ENCODE measurements at places on chromosomes 12 and 14.

GRCh38 chr12:5520037-5520436 lies 88.1 kb downstream of the NTF3 start:
- no peak for DNase-seq

DNA sequence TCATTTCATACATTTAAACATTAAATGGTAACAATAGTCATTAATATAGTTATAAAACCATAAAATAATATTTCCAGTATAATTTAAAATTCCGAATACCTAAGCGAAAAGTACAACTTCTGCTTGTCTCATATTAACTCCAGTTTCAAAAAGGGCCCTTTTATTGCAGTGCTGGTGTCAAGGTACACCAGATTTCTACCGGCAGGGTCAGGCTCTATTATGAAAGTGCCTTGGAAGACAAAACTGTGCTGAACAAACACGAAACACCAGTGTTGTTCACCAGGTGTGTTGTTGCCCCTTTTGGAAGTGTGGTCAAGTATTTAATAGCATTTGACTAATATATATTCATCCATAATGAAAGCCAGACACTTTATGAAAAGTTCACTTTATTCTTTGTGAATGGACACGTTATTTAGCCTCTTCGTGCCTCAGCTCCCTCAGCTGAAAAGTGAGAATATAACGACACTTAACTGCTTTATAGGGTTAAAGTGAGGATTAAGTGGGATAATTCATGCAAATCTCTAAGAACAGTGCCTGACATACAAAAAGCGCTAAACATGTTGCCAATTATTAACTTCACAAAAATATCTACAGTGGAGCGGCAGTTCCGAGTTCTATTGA lies 20.3 kb upstream of the GNS start:
- no peak for DNase-seq

DNA sequence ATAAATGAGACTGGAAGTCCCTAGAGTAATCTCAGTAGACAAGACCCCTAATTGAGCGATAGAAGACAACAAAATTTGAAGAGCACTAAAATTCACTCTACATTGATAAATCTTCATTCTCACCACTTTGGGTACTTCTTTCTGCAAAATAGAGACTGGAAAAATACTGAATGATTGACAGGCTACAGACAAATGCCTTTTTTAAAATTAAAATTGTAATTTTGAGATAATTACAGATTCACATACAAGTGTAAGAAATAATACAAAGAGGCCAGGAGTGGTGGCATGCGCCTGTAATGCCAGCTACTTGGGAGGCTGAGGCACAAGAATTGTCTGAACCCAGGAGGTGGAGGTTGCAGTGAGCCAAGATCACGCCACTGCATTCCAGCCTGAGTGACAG lies 4.5 kb upstream of the CORO1C start:
- no peak for DNase-seq

DNA sequence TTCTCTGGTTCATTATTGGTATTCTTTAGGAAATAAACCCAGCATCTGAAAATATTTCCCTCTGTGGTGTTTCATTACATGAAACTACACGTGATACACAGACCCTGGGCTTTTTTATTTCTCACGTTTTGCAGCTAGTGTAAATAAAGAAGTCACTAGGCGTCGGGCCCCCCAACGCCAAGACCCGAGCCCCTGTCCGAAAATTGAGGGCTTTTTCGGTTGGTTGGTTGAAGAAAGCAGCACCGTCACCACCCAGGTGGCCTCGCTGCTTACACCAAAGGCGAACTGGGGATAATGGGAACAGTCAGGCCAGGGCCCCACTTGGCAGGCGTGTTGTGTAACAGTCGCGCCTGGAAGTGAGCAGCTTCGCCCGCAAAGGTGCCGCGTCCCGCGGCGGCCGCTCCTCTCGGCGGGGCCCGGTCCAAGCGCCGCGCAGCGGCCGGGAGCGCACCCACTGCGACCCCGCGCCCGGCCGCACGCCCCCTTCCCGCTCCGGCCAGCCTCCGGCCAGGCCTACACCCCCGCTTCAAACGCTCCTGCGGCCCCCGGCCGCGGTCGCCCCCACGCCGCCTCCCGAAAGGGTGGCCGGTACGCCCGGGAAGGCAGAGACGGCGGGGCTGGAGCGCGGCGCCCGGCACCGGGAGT lies 1.2 kb downstream of the DUSP16 start:
- no peak for DNase-seq

DNA sequence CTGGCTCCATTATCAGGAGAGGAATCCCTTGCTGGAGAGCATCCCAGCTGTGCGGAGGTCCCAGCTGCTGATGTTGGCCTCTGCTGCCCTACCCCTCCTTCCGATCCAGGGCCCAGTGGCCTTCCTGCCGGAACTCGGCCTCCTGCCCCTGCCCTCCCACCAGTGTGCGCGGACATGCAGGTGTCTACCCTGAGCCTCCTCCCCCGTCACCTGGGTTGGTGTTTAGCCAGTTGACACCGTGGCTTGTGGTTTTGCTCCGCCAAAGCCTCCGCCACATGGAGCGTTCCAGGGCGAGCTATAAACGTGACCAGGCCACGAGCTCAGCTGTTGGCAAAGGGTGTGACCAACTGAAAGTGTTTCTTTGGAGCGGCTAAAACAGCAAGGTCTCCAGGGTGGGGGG lies 1104.3 kb downstream of the BCL11B start:
- DNase-seq: no peak

DNA sequence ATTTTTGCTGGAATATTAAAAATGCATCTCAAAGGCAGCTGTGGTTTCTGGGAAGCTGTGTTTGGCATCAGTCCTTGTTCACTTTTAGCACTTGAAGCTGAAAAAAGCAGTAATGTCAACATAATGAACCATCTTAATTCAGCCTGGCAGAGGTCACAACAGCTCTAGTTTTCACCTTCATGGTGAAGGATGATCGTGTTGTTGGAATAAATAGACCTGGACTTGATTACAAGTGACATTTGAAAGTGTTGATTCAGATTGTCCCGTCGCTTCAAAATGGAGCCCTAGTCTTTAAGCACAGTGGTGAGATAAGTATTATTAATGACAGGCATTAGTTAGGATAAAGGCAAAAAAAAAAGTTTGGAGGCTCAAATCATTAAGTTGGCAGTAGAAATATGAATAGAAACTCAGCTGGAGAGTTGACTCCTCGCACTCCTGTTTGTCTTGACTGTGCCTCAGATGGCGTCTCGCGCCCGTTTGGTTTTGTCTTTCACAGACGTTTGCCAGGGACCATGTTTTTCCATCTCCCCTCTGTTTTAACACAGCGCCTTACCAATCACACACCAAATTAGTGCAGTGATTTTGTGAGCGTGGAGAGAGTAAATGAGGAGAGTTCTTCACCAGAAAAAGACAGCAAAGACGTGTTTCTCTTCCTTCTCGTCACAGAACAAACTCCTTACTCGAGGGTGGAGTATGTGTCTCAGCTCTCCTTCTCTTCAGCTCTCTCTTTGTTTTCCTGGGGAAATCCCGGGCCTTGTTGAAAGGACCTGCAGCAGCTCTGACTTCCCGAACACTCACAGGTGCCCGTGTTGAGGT lies 53.4 kb upstream of the MMP17 start:
- no peak for DNase-seq

DNA sequence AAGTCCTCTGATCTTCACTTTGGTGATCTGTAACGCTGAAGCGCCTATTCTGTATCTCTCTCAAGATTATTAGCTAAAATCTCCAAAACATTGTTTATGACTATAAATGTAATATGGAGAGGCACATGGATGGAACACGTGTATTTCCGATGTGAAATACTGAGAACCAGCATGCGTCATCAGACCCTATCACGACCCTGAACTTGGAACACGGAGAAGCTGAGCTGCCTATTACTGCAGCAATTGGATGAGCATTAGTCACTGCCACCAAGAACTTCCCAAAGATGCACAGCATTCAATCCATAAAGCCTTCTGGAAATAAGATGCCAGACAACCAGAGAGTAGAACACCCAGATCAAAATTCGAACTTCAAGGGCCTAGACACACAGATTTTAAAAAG lies 61.9 kb downstream of the PRKAB1 start:
- DNase-seq: no peak

DNA sequence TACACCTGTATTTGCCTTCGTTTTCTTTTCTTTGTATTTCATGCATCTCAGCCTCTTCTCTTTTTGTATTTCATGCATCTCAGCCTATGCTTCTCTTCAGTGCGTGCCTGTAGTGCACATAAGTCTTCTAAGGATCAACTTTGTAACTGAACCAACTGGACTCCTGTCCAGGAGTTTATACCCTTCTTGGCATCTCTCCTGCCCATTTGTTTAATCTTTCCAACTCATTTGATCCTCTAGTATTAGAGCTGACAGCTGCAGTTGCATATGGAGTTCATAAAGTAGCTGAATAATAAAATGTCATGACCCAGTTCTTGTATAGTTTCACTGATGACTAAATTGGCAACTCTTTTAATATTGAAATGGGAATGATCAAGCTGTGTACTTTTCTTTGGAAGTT lies 89.7 kb downstream of the FGD4 start:
- no peak for DNase-seq

DNA sequence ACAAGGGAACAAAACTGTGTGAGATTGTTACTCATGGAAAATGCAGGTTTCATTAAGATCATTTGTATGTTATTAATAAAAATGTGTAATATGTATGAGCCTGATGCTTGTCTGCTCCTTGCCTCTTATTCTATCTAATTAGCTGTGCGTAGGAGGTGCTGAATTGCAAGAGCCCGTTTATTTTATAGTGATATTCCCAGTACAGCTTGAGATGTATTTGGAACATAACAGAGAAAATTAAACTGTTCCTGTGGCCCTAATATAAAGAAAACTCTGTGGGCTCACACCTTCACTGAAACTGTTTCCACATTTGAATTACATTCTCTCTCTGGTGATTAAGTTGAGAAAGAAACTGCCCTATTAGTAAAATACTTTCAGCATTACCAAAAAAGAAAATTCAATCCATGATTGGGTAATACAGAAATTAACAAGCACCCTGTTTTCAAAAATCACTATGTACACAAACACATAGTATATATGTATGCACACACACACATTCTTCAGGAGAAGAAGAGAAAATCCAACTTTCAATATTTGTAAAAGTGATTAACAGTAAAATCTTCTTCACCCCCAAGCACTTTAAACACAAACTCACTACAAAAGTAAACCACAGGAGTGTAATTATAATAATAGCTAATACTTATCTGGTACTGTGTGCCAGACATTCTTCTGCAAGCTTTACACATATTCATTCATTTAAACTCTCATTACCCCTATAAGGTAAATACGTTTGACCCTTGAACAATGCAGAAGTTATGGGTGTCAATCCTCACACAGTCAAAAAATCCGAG lies 233.2 kb downstream of the PHLDA1 start:
- DNase-seq: no peak

- DNase-seq: no peak
Measured at GRCh38 chr12:19726122-19726521, 286.8 kb downstream of the AEBP2 start.

DNA sequence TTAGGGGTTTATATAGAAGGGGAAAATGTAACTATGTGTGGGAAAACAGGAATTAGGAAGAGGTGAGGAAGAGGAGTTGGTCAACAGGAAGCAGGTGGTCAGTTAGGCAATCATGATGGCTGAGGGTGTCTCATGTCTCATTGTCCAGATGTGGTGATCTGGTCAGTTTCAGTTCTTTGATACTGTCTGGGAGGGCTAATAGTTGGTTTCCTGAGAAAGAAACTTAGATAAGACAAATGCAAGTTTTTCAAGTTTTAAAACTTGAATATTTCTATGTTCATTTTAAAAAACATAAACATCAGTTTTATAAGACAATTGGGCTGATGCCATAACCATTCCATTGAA lies 1121.8 kb upstream of the USP15 start:
- DNase-seq: no peak

GRCh38 chr14:92600318-92601053 lies 86.9 kb downstream of the RIN3 start:
- DNase-seq: peak; percentile 40

DNA sequence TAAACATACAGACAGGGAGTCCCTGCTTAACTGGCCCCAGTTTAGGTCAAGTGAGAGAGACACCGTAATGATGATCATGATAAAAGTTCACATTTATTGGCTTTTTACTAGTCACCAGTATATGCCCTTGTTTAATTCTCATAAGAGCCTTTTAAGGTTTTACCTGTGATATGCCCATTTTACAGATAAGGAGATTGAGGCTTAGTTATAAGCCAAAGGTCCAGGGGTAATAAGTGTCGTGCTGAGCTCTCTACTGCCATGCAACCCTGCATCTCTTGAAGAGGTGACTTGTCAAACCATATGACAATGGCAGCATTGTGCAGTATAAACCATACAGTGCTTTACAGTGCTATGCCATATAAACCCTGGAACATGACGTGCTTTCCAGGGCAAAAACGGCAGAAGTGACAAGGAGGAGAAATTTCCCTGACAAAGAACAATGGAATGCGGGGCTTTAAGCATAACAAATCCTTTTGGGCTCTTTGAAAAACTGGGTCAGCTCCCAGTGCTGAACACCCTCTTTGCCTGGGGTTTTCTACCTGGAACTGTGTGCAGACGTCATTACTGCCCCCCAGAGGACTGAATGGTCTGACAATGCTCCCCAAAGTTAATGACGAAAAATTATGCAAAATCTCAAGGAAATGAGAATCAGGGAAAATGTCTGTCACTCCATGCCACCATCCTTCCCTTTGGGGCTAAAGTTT lies 59.7 kb upstream of the C14orf132 start:
- no peak for DNase-seq

- no peak for DNase-seq
Measured at GRCh38 chr12:114623737-114624136, 60.2 kb downstream of the TBX3 start.

GRCh38 chr14:101709962-101710931 lies 51.3 kb upstream of the PPP2R5C start:
- no peak for DNase-seq

All from non-pigmented ciliary epithelial cell (primary cell).